ENCODE measurements at places on chromosomes 6 and 20.

- DNase-seq, result no peak
Observed at GRCh38 chr6:139970591-139970991, 596.1 kb upstream of the CITED2 start.

DNA sequence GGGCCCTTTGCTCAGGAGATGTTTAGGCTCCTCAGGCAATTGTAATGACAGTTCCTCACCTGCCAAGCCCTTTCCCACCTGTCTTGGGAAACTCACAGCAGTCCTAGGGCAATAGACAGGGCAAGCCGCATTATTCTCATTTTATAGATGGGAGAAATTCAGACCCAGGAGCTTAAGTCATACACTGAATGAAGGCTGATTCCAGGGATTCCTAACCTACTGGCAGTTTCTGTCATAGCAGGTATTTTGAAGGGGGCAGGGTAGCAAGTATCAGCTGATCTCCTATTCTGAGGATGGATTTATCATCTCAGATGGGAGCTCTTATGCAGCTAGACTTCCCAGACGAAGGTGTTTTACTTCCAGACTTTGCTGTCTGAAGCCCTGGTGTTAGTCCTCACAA lies 61.4 kb upstream of the MYL9 start:
- no peak for DNase-seq

- no peak for DNase-seq
Observed at GRCh38 chr6:1503811-1504210, 105.9 kb upstream of the FOXC1 start.

GRCh38 chr6:32774426-32774825 lies 11.1 kb upstream of the HLA-DQB2 start:
- DNase-seq, result no peak

DNA sequence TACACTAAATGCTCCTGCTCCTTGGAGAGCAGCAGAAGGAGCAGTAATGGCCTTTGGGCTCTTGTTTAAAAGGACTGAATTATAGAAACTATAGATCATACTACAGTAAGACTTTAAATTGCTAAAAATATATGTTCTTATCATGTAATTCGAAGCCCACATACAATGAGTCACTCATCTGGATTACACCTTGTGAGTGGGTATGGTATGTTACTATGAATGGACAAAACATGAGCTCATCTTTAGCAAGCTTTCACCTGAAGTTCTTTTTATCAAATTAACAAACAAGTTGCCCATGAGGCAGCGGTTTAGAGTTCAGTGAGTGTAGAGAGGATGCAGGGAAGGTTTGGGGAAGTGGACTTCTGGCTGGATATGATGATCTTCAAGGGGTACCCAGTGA lies 114.4 kb upstream of the CCN2 start:
- DNase-seq, result no peak

- no peak for DNase-seq
Observed at GRCh38 chr6:90982051-90982450, 395.2 kb upstream of the MAP3K7 start.

GRCh38 chr20:48571949-48572847 lies 255.6 kb downstream of the PREX1 start:
- DNase-seq, result no peak

DNA sequence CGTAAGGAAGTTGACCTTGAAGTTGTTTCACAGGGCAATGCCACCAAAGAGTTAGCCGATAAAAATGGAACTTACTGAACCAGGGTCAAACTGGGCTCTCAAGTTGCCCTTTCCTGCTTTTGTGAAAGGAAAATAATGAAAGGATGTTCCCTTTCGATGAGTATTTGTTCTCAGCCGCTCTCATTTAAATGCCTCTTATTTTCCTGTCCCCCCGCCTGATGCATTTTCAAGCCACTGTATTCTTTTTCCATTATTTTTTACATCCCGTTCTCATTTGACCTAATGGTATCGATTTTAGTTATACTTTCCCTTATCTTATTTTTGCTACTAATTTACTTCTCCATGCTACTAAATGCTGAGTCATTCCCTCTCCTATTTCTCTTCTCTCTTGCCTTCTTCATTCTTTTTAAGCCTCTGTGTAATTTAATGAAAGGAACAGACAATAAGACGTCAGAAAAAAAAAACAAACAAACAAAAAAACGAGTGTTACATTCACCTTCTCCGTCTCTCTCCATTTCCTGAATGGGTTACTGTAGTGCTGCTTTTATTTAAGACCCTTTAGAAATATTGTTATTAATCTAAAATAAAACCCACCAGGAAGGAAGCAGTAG lies 655 bp upstream of the NDUFAF4 start:
- DNase-seq, result no peak

DNA sequence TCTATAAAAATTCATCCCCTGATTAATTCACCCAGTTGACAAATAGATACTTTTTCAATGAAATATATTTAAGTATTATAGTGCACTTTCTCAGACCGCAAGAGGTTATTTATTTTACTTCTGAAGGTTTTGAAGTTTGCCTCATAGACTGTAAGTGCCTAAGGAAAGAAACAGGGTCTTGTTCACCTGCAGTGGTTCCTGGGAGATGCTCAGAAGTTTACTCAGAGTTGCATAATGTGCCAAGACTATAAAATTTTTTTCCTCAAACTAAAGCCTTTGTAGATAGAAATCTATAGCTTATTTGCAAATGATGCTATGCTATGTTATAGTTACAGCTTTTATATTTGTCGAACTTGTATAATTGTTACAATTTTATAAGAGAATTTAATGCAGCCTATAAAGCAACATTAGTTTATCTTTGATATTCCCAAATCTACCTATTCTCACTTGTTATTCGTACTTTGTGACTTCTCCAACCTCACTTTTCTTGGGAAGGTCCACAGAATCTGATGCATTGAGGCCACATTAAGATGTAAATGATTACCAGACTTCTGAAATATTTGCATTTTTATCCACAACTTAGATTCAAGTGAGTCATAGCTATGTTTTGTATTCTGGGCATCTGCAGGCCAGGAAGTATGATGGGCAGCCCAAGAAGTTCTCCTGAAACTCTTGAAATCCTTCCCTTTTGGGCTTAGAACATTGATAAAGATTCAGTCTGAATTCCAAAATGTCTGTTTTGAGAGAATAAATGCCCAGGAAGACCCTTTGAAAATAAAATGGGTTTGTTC lies 35.7 kb downstream of the KCNQ5 start:
- no peak for DNase-seq

All from activated naive CD4-positive, alpha-beta T cell treated with anti-CD3 and anti-CD28 coated beads, Interleukin-2, amount 50 U/mL, for 16 hours (primary cell).